ENCODE measurements at places on chromosomes 3 and 15. TPM values are rescaled to one million over a fixed set of nuclear protein-coding genes. Genes with fewer than 3 reads are reported as not detected.

DNA sequence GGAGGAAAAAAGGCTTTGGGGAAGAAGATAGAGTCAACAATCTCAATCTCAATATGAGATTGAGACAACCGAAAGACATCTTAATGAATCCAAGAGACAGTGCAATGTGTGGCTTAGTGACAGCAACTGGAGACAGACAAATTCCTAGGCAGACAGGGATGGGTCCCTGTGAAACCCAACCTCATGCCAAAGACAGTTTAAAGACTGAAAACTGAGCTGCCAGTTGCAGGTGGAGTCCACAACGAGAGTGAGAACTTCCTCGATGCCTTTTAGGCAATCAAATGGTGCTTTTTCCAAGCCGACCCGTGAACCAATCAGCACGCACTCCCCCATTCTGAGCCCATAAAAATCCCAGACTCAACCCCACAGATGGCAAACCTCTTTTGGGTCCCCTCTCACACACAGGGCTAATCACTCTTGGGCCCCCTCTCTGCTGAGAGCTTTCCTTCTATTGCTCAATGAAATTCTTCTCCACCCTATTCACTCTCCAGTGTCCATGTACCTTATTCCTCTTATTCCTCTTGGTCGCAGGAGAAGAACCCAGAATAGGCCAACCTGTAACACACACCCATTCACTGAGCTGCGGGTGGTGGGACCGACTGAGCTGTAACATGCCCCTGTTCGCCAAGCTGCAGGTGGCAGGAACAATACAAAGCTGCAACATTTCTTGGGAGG, 34.8 kb downstream of the ZMAT3 start:
- DNase-seq = no peak

- no peak for DNase-seq
Measured at GRCh38 chr3:171056528-171056927, 30.0 kb upstream of the SLC2A2 start.

- no peak for DNase-seq
Measured at GRCh38 chr3:103968751-103969150, 1398.0 kb upstream of the ALCAM start.

Gene NOX5
- total RNA-seq = 0.19 TPM

- no peak for DNase-seq
Measured at GRCh38 chr3:187315872-187316271, 24.3 kb upstream of the MASP1 start.

DNA sequence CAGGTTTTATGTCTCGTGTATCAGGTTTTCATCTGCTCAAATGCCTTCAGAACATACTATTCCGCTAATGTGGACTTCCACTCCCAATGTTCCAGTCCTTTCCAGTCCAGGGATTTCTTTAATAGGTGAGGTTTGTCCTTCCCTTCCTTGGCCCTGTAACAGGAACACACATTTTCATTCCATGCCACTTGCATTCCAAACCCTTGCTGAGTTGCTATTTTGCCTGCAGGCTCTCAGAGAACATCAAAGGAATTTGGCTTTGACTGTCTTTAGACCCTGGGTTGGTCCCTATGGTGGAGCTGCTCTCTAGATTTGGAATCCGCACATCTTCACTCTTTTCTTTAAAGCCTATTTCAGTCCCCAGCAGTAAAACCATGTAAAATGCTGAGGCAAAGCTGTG, 12.3 kb upstream of the ALCAM start:
- DNase-seq = no peak

- no peak for DNase-seq
Measured at GRCh38 chr3:114567771-114568170, 273.9 kb downstream of the TIGIT start.

DNA sequence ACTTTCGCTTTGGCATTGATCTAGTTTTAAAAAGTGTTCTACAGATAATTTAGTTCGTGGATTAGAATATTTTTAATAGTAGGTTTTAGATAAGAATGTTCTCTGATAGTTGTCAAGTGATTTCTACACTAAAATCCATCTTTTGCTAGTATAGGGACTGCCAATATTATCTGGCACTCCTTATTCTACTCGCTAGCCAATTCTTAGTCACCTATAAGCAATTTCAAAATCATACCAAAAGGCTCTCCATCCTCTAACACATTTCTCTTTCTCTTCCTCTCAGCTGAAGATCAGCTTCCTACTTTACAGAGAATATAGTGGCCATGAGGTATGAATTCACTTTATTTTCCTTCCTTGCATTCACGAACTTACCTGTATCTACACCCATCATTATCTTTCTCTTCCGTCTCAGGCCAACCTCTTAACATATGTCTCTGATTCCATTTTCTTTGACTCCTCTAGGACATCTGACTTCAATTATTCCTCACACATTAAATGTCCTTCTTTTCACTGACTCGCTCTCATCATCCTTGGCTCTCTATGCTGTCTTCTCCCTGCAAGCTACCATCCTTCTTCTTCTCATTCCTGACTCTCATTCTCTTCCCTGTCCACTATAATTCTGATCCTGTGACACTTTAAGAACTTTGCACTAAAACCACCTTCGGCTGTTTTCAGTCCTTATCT, 35.5 kb downstream of the C3orf80 start:
- no peak for DNase-seq

DNA sequence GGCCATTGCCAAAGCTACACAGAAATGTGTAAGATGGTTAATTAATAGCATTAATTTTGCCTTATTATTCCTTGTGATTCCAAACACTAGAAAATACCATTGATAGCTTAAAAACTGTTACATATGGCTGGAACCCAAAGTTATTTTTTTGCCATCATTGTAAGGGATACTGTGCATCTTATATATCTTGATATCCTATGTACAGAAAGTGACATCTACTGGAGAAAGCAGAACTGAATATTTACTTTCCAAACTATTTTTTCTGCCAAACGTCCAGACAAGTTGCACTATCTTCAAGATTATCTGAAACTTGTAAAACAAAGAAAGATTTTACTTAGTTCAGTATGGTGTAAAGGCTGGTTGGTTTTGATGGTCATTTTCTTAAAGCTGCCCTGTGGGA, 33.3 kb upstream of the MEIS2 start:
- DNase-seq = no peak

Gene ITIH1
- 0.52 TPM for total RNA-seq

DNA sequence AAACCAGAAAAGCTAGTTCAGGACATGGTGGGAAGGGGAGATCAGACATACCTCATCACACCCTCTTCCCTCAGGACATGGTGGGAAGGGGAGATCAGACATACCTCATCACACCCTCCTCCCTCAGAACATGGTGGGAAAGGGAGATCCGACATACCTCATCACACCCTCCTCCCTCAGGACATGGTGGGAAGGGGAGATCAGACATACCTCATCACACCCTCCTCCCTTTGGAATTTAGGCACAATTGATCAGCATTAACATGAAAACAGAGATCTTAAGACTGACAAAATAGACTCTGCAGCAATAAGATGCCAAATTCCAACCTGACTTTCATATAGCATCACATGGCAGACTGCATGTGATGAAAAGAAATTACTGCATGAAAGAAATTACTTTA, 412.7 kb upstream of the ZNF717 start:
- no peak for DNase-seq

GRCh38 chr3:171378586-171378985, 81.6 kb downstream of the TNIK start:
- no peak for DNase-seq

Gene ACSBG1
- 7.9 TPM for total RNA-seq

DNA sequence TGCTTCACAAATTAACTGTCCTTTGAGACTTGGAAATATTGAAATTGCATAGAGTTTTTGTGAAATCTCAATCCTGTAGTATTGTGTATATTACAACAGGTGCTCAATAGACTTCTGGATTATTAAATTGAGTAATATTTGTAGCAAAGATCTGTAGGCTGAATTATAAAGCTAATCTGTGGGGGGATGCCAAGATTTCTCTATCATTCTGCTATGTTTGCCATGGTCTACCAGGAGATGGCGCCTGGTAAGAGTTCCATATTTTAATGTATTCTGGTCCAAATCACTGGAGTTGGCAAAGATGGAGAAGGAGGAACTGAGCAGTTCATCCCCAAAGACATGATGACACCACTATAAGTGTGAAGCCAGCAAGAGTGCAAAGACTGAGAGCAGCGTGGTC, 340.9 kb upstream of the TPRG1 start:
- no peak for DNase-seq

DNA sequence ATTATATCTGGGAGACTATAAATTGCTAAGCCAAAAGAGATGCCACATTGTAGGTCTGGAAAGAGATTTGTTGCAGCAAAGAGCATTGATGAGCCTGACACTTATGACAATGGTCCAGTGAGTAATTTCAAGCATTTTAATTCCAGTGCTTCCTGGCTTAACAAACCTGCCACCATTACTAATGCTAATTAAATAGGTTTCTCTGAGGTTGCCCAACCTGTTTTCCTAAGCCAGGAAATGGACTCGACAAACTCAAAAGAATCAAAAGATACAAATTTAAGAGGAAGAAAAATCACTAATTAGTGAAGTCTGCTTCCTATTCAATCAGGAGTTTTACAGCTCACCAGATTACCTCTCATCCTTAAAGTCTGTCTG, 36.7 kb upstream of the CTDSPL start:
- DNase-seq = no peak

Gene NUDT16
- total RNA-seq = 3.7 TPM

Gene FEZF2
- total RNA-seq = 2.9 TPM

DNA sequence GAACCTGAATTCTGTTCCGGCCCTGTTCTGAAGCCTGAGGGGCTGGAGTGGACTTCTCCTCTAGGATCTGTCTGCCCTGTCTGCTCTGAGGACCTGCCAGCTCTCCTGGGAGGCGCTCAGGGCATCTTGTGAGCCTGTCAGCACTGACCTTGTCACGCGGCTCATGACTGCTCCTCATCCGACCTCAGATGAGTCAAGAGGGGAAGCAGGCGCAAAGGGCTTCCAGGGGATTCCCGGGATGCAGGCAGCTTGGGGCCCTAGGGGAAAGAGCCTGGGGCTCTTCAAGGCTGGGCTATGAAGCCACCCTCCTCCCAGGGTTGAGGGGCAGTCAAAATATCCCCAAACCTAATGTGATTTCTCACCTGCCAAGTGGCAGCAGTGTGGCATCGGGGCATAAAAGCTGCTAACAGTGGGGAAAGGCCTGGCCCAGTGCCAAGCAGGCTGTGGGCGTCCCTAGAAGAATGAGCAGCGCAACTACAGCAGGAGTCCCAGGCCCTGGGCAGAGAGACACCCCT, 27.6 kb upstream of the ANKDD1A start:
- no peak for DNase-seq

GRCh38 chr3:117485841-117486240, 776.3 kb downstream of the TUSC7 start:
- DNase-seq = no peak

- DNase-seq = no peak
Measured at GRCh38 chr3:56826831-56827722, 25.3 kb upstream of the ARHGEF3 start.

Gene ZFYVE19
- 16.9 TPM for total RNA-seq

DNA sequence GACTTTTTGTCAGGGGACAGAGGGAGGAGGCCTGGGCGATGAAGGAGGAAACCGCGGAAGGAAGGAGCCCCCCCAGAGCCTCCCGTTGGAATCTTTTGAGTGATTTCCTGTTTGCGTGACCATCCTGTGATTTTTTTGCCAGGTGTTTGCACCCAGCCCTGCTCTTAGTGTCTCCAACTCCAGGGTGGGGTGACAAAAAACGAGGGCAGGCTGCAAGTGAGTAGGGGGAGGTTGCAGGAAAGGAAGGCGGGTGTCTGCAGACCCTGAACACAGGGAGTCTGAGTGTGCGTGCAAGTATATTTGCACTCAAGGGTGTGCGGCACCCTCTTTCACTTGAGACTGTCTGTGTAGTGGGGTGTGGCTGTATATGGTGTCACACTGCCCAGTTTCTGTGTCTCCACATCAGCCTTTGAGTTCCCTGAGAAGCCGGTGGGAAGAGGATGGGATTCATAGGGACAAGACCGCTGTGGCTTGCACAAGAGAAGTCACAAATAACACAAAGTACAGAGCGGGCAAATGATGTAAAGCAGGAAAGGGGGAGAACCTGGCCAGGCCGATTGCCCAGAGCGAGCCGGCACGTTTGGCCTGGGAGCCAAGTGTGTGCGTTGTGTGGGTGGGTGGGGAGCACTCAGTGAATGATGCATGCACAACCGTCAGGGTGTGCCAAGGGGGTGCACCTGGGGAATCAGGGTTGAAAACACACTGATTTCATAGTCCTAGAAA, 6.6 kb downstream of the ISLR2 start:
- DNase-seq = no peak

Gene GOLGA6L4
- total RNA-seq = 0.28 TPM

- DNase-seq = peak; percentile 58
Measured at GRCh38 chr3:197599089-197599765, 43.5 kb upstream of the BDH1 start.

- DNase-seq = no peak
Measured at GRCh38 chr15:33021806-33022389, 172.6 kb downstream of the FMN1 start.

- no peak for DNase-seq
Measured at GRCh38 chr3:69941439-69942176, 57.9 kb upstream of the SAMMSON start.

GRCh38 chr3:150603980-150604319, 829 bp downstream of the SELENOT start:
- no peak for DNase-seq

Gene SOX14
- total RNA-seq = 0.09 TPM

- DNase-seq = no peak
Measured at GRCh38 chr3:110006913-110007312, 669.6 kb upstream of the DPPA4 start.

DNA sequence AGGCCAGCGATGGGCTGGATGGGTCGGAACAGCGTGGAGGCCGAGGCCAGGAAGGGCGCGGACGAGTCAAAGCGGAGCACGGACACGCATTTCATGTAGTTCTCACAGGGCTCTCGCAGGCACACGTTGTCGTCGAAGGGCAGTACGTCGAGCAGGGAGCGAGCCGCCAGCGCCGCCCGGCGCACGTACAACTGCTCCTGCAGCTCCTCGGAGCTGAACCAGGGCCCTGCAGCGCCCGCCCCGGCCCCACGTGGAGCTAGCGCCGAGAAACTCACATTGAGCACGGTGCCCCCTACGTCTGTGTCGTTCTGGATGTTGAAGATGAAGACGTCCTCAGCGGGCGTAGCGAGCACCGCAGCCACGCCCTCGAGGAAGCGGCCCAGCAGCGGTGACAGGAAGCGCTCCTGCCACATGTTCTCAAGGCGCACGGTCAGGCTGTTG, 5.8 kb downstream of the CELSR3 start:
- DNase-seq = no peak

- DNase-seq = no peak
Measured at GRCh38 chr15:60590935-60591495, 112.1 kb upstream of the ICE2 start.

DNA sequence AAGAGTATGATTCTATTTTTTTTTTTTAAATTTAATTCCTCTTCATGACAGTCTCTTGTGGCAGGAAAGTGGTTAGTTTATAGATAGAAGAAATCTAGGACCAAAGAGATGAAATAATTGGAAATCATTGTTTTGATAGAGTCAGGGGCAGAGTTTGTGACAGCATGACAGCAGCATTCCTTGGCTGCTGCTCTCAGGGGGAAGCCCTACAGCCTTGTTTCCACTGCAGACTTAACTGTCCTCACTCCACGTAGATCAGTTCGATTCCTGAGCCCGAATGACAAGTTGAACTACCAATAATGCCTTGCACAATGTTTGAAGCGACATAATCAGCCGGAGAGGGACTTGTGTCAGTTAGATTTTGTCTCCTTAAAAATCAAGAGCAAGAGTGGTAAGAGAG, 189.0 kb upstream of the ICE2 start:
- no peak for DNase-seq

GRCh38 chr15:83682476-83683088, 28.7 kb downstream of the ADAMTSL3 start:
- DNase-seq = no peak

- DNase-seq = no peak
Measured at GRCh38 chr3:120683213-120683612, 1.2 kb upstream of the HGD start.

Gene SMARCC1
- 35.6 TPM for total RNA-seq

All from thymus (tissue), 14 donors.